ENCODE measurements at places on chromosomes 2 and 18.

DNA sequence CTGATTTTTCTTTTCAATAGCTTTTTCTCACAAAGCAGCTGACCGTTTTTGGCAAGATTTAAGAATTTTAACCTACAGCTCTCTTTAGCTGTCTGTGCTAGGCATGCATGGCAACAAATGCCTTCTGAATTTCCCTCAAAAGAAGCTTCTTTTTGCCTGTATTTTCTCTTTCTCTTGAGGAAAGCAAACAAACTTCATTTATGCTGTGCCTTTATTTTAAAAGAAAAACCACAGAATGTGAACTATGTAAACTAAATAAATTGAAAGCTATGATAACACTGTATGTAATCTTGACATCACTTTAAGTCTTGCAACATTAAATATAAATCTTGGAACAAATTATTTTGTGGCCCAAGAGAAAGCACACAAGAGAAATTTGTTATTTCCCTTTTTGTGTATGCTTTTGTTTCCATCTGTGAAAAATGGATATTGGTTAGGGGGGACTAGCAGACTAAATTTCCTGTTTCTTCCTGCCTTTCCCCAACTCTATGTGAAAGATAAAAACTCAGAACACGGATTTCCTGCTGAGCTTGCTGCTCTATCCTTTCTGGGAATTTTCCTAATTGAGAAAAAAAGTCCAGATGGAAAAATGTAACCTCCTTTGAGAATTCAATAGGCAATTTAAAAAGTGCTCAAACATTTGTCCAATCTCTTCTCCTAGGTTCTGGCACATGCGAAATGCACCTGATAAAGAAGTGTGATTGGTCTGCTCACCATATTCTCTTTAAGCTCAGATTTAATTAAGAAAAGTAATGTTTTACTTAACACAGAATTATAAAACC lies 20.9 kb upstream of the TFPI start:
- DNase-seq, result no peak

- DNase-seq, result no peak
Observed at GRCh38 chr2:14614017-14614416, 18.5 kb upstream of the LRATD1 start.

GRCh38 chr2:43026426-43027096 lies 199.8 kb downstream of the ZFP36L2 start:
- DNase-seq, result no peak

DNA sequence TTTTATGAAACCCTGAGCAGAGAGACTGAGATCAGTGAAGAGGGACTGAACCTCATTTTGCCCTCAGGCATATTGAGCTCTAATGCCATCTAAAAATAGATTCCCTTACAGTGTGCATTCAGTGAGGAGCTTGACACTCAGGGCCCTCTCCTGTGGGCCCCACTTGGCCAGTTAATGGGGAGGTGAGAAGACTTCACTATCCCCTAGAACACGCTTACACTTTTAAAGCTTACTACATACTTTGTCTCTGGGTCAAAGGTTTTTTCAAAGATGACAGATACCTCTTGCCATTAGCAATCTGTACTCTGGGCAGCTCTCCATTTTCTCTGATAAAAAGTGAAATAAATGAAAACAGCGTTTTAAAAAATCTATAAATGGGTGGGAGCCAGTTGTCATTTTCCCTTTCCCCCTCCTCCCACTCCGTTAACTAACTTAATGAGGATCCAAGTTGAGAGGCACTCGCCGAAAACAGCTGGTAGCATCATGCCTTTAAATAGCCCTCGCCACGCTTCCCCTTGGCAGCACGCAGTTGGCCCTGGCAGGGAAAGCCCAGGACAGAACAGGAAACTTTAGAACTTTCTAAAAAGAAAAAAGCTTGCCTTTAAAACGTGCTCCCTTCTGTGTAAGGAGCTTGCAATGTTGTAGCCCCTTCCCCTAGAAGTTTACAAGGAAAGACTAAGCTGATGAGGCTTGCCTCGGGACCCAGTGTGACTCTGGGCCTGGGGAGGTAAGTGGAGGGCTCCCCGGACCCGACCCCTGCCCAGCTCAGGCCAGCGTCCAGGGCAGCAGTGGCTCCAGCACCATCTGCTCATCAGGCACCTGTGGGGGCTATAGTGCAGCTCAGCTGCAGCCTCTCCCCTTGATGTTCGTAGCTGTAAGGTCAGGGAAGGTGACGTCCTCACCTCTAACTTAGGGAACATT lies 58.8 kb upstream of the FOSL2 start:
- DNase-seq, result no peak

GRCh38 chr2:44951714-44952113 lies 10.2 kb downstream of the SIX3 start:
- DNase-seq, result no peak

- no peak for DNase-seq
Observed at GRCh38 chr2:2926858-2927175, 450.8 kb downstream of the EIPR1 start.

- no peak for DNase-seq
Observed at GRCh38 chr18:13890761-13891361, 24.5 kb downstream of the MC2R start.

DNA sequence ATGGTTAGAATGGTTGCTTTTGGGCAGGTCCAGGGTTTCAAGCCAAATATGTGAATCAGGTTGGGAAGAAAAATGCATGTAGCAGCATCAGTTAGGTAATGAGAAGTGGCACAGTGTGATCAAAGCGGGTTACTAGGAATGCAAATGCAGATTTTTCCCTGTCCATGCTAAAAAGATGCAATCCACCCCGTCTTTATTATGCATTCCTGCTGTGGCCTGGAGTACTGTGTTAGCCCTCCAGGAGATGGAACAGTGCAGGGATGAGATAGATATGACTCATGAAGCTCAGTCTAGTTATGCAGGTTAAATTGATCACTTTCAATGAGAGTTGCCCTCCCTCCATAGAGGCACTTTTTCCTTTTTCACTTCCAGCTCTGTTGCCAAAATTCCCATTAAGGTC lies 283.8 kb downstream of the CTNNA2 start:
- DNase-seq, result no peak

GRCh38 chr2:28247290-28247689 lies 145.4 kb upstream of the FOSL2 start:
- no peak for DNase-seq

DNA sequence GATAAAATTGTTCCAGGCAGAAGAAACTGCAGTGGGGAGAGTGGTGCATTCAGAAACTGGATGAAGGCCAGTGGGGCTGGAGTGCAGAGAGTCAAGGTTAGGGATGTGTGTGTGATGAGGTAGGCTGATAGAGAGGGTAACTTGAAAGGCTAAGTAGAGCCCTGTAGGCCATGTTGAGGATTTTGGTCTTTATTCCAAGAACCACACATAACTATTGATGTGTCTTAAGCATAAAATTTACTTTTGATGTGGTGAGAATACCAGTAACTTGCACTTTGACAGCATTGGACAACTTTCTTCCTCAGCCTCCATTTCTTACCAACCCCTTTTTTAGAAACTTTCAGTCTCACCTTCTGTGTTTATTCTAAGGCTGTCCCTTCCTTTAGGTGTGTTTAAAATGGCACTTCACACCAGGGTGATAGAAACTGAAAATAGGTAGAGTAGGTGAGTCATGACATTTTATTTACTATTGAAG lies 22.6 kb downstream of the MTX2 start:
- no peak for DNase-seq
